ENCODE measurements at places on chromosomes 4 and X.

- no peak for DNase-seq
Observed at GRCh38 chr4:100682477-100683218, 164.8 kb upstream of the EMCN start.

DNA sequence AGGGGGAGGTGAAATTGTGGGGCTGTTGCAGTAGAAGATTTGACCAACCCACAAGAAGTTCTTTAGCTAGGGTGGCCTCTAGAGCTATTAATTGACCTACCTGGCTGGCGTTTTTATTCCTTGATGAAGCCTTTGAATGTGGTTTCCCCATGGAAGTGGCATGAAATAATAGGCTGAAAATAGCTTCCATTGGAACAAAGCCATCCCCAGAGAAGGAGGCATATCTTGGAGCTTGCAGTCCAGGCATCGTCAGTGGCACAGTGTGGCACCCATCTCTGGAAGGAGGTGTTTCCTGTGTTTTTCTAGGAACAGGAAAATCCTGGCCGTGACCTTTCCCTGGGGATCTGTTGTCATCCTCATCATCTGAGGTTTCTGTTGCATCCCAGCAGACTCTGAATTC, 96.3 kb upstream of the WDR1 start:
- no peak for DNase-seq

- no peak for DNase-seq
Observed at GRCh38 chr4:9970399-9971011, 50.8 kb downstream of the SLC2A9 start.

- no peak for DNase-seq
Observed at GRCh38 chr4:152626790-152627189, 53.0 kb downstream of the TMEM154 start.

All from stimulated activated naive CD8-positive, alpha-beta T cell treated with anti-CD3 and anti-CD28 coated beads, Interleukin-15, amount 100 ng/mL, for 72 hours (primary cell).